Parietal lobe (tissue), 2 donors: ENCODE measurements at places on chromosomes 12 and 14. TPM values are rescaled to one million over a fixed set of nuclear protein-coding genes. Genes with fewer than 3 reads are reported as not detected.

The FAM90A1 gene
- total RNA-seq = not detected

The TAS2R42 gene
- not detected for total RNA-seq

The GPX2 gene
- total RNA-seq = not detected

The TAS2R9 gene
- 2.8 TPM for total RNA-seq

The ATP2A2 gene
- total RNA-seq = 183 TPM

The TPPP2 gene
- total RNA-seq = not detected

The HSPA2 gene
- total RNA-seq = 10.3 TPM

The TNFAIP2 gene
- total RNA-seq = 9.4 TPM

The TAS2R7 gene
- total RNA-seq = 0.94 TPM

The AICDA gene
- total RNA-seq = not detected

The KRT79 gene
- total RNA-seq = not detected

The RIPK3 gene
- total RNA-seq = not detected

The HSPB8 gene
- total RNA-seq = 1.6 TPM

The SLC41A2 gene
- 84.8 TPM for total RNA-seq

The TOMM20L gene
- not detected for total RNA-seq

The LBHD2 gene
- not detected for total RNA-seq

The BCAT1 gene
- 41.0 TPM for total RNA-seq

The AMIGO2 gene
- 12.5 TPM for total RNA-seq
